ENCODE measurements at places on chromosomes 1 and 21.

DNA sequence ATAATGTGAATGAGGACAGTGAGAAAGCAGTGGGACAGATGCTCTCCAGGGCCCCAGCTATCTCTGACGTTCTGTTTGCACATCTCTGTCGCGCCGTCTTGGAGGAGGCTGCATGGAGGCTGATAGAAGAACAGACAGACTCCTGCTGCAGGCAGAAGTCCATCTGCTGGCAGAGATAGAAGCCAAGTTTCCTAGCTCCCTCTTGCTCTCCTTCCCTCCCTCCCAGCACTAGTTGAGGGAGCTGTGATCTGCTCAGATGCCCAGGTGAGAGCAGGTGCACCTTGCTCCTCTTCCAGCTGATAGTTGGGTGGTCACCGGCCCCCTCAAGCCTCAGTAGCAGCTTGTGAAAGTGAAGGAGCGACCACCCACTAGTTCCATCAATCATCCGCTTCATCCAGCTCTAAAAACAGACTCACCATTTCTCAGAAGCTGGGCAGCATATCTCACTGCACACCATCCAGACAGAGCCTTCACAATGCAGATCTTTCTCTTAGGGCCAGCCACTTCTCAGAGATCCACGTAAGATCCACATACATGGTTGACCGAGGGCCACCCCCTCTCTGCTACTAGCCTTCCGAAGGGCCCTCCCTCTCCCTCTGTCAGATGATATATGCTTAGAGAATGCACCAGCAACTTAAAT is 12.9 kb downstream of the LRRN2 start:
- DNase-seq: no peak

GRCh38 chr1:71463144-71463543 is 382.3 kb upstream of the ZRANB2 start:
- DNase-seq: no peak

- no peak for DNase-seq
Observed at GRCh38 chr1:1627829-1628753, 3.9 kb upstream of the MMP23B start.

DNA sequence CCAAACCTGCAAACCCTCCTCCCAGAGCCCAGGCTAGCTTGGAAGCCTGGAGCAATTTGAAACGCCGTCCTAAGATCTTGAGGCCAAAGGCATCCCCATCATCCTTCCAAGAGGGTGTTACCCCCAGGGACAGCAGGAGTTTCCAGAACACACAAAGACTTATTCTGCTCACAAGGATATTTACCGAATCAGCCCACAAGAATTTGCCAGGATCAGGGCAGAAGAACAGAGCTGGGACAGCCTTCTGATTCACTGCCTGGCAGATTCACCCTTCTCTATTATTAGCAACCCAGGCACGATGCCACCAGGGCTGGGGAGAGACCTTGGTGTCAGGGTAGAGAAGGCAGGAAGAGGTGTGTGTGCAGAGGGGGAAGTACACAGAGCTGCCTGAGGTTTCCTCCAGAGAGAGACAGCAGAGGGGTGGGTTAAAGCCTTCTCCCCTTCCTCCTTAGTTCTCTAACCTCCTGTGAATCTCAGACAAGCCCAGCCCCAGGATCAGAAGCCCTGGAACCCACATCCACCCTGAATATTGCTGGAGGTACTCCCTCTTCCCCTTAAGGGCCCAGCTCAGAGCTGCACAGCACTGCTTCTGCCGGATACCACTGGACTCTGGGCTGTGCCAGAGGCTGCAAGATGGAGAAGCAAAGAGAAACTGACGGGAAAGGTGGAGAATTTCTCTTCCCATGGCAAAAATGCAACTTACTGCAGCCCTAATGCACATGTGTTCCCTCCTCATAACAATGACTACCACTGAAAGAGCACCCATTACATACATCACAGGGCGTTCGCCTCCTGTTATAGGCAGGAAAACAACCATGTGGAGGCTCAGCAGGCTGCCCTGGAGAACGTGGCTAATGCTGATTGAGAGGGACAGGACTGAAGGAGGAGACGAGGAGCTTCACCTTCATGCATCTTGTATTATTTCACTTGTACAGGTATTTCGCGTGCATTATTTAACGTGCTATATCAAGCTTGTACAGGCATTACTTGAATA is 61.8 kb downstream of the ITPKB start:
- DNase-seq: peak; percentile 82

DNA sequence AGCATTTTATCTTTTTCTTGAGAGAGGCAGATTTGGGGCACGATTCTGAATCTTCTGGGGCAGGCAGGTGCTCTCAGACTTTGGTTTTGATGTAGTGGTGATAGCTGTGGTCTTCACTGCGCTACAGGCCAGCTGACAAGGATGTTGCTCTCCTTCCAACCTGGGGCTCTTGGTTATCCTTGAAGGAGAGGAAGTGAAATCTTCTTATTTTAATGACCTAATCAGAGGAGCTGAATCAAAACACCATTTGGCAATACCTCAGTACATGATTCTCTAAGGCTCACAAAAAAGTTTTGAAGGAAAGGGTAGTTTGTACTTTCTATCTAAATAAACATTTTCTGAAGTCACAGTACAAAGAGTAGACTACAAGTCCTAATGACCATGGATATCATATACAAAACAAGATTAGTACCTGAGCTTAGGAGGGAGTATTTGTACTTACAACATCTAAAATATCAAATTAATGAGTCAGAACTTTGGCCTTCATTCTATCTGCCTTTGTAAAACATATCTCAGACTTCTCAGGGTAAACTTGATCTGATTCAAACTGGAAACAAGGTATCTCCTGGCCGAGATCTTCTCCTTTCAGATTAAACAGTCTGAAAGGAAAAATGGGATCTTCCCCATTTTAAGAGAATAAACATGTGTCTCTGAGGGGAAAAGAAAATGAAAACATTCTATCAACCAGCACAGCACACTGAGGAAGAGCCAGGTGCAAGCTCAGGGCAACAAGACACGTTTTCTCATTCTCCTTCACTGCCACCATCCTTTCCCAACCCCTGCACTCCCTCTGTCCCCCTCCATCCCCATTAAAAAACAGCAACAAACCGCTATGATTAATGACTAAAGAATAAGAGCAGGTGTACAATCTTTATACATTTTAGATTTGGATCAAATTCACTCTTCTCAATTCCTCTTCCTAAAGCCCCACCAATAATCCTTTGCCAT is 69.2 kb downstream of the SH3GLB1 start:
- no peak for DNase-seq

DNA sequence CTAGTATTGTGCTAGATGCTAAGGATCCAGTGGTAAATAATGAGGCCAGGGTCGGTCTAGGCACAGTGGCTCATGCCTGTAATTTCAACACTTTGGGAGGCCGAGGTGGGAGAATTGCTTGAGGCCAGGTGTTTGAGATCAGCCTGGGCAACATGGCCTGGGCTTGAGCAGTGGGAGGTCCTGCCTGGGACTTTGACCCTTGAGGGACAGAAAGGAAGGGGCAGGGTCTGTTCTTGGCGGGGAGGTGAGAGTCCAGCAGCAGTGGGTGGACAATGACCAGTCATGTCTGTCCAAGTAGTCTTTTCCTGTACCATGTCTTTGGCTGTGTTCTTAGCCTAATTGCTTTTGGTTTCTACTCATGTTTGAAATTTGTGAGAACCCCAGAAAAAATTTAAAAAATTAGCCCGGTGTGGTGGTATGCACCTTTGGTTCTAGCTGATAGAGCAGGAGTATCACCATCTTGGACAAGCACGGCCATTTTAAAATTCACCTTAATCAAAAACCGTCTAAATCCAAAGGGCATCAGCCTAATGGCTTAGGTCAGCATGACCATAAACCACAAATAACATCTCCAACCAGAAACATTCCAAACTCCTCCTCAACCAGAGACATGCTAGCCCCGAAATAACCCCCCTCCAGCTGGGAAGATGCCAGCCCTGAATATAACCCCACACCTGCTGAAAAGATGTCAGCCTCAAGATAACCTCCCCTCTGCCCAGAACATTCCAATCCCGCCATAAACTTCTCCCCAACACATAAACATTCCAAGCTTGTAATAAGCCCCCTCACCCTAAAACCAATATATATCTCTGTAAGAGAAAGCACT is 6.8 kb upstream of the AK2 start:
- no peak for DNase-seq

DNA sequence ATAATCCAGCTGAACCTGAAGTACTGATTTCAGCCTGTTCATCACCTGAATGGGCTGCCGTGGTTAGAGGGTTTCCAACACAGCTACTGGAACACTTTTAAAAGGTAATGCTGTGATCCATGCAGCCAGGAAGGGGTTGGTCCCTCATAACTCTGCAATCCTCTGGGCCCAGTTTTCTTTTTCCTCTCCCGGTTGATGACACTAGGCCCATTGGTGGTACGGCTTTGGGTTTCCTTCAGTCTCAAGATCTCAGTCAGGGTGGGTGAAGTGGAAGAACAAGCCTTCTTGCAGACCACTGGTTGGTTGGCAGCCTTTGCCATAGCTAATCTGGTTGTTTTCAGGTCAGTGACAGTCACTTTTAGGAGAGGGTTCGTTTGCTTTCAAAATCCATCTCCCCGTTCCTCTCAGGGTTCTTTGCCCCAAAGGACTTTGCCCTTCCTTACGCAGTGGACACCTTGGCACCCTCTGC is 502 bp upstream of the SLC35A3 start:
- DNase-seq: no peak

- no peak for DNase-seq
Observed at GRCh38 chr1:47823040-47823808, 174.0 kb downstream of the TRABD2B start.

DNA sequence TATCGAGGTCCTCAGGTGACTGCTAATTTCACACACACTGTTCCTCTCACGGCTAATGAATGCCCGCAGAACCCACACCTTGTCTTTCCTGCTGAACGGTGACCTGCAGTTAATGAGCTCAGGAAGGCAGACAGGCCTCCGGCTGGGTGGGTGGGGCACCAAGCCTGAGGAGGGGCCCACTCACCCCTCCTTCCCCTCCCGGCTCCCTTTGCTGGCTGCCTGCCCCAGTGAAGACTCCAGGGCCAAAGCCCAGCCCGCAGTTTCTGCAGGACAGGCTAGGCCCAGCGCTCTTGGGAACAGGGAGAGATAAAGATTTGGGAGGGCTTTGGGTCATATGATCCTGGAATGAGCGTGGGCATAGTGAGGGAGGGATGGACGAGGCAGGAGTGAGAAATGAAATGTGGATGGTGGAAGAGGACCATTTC is 26.4 kb downstream of the FOXO6 start:
- no peak for DNase-seq

DNA sequence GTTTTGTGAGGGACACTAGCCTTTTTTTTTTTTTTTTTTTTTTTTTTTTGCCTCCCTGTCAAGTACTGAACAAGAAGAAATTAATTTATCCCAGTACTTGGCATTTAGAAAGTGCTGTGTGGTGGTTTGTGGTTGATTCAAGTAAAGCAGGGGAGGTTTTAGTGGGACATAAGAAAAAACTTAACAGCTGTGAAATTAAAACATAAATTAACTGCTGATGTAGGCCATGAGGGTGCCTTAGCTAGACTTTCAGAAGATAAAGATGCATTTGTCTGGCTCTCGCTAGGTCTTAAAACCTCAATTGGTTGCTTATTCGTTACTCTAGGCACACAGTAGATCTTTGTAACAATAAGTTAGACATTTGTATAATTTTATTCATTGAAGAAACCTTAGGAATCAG is 52.3 kb downstream of the SPATA46 start:
- no peak for DNase-seq
